ENCODE measurements at places on chromosomes 12 and 14. TPM values are rescaled to one million over a fixed set of nuclear protein-coding genes. Genes with fewer than 3 reads are reported as not detected.

DNA sequence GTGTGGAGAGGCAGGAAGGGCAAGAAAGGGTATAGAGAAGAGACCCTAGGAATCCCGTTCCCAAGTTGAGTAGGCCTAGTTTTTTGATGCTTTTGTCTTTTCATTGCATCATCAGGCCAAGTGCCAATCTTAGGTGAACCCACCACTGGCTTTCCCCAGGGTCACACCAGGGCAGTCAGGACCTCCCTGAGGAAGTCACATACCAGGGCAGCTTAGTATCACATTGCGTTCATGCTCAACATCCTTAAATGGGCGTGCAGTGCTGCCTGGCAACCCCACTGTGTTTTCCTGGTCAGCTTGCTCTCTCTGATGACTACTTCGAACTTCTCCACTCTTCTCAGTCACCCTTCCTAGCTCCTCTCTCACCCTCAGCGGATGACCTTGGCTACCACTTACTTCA lies 9.0 kb downstream of the ASIC1 start:
- DNase-seq: no peak

DNA sequence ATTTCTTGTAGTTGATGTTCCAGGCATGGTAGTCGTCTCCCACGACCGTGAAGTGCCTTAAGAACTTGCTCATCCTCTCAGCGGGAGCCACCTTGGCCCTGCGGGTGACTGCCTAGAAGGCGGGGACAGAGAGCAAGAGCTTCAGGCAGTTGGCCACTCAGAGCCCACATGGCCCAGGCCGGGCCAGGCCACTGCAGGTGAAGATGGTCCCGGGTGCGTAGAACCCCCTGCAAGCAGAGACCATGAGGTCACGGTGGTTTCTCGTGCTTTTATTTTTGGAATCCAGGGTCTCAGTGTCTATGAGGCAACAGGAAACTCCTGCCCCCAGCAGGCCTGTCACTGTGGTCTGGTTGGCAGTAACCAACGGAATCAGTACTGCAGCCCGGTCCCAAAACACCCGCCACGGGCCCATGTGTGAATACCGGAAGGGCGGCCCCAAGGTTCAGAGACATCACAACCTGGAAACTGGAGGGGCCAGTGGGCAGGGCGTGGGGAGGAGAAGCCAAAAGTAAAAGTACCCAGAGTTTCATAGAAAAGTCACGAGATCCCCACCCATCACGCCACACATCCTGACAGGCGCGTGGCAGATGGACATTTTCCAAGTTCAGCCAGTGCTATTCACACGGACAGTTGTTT lies 27.5 kb downstream of the HVCN1 start:
- DNase-seq: no peak

GRCh38 chr12:93751864-93752610 lies 74.9 kb downstream of the CRADD start:
- DNase-seq: no peak

DNA sequence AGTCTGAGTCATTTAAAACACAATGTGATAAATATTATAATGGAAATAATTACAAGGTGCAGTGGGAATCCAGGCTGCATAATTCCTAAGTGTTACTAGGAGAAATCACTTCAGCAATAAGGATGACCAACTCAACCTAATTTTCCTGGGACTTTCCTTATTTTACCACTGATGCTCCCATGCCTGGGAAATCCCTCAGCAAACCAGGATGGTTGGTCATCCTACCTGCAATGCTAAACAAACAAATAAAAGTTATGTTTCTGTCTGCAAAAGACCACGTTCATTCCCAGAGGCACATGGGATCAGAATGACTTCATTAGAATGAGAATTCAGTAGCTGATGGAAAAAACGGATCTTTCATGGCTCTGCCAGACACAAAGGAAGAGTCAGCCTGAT lies 130.8 kb upstream of the RAP1B start:
- no peak for DNase-seq

Gene KRT71
- not detected for total RNA-seq

Measured in mesenteric fat pad (tissue), 1 donor.